DMS 273 treated with DMSO at 0.1 percent for 48 hours (cell line): ENCODE measurements at places on chromosomes 7 and 10.

GRCh38 chr7:36490419-36490830 is 100.8 kb downstream of the ANLN start:
- no peak for DNase-seq

DNA sequence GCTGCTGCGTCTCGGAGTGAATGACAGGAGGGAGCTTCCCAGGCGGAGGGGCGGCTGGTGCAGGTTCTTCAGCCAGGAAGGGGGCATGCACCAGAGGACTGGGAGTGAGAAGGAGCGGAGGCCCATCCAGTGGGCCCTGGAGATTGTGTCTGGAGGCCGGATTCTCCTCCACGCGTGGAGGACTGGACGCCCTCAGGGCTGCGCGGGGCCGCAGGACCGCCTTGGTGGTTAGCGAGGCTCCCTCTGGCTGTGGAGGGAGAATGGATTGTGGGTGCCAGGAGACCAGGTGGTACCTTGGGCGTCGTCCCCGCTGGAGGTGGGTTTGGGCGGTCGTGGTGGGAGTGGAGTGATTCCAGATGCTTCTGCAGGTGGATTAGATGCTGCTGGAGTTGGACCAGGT is 68.9 kb downstream of the ELFN1 start:
- no peak for DNase-seq

DNA sequence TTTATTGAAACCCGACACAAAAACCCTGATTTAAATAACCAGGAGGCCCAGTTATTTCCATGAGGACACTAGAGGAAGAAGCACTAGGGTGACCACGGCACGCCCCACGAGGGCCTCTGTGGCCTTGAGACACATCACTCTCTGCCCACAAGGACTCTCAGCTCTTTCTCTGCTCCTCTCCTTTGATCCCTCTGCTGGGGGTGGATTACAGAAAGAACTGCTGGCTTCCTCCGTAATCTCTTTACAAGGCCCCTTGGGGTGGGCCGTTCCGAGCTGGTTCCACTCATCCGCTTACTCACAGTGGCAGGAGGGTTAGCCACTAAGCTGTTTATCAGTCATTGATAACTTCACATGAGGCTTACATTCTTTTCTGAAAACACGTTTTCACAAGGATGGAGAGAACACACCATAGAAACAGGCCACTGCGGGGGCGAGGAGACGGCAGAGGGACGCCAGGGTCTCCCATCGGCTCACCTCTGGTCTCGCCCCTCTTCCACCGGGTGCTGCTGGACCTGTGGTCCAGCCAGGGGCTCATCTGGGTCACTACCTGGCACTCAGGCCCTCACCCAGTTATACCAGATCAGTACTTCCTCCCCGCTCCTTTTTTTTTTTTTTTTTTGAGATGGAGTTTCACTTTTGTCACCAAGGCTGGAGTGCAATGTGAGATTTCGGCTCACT is 17.6 kb upstream of the PFKFB3 start:
- no peak for DNase-seq

- no peak for DNase-seq
Measured at GRCh38 chr7:95467912-95468607, 17.7 kb upstream of the ASB4 start.

- no peak for DNase-seq
Measured at GRCh38 chr10:17203416-17203815, 1.9 kb upstream of the TRDMT1 start.

GRCh38 chr7:8214244-8214824 is 47.6 kb downstream of the ICA1 start:
- DNase-seq: no peak

GRCh38 chr7:111324228-111324627 is 233.3 kb downstream of the LRRN3 start:
- no peak for DNase-seq

- DNase-seq: no peak
Measured at GRCh38 chr7:150924369-150924781, 53.7 kb downstream of the KCNH2 start.

- no peak for DNase-seq
Measured at GRCh38 chr10:106935978-106936451, 228.5 kb downstream of the SORCS1 start.

DNA sequence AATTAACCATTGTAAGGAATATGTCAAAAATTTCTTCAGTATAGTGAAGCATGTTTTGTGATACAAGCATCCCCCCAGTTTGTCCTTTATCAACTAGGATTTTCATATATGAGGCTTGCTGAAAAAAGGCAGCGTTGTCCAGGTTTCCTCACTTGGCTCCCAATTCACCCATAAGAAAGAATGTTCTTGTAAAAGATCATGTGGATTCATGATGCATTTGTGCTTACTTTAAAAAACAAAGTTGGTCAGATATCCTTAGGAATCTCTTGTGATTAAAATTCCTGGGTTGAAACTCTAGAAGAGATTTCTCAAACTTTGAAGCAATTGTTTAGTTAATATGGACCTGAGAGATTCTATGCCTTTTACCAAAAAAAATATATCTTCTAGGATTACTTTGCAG is 181.8 kb downstream of the KIAA1217 start:
- no peak for DNase-seq

GRCh38 chr7:114835861-114836260 is 86.0 kb upstream of the MDFIC start:
- DNase-seq: no peak

GRCh38 chr10:78473006-78473405 is 439.3 kb downstream of the RPS24 start:
- DNase-seq: no peak

- no peak for DNase-seq
Measured at GRCh38 chr10:111298031-111298430, 221.2 kb downstream of the ADRA2A start.

DNA sequence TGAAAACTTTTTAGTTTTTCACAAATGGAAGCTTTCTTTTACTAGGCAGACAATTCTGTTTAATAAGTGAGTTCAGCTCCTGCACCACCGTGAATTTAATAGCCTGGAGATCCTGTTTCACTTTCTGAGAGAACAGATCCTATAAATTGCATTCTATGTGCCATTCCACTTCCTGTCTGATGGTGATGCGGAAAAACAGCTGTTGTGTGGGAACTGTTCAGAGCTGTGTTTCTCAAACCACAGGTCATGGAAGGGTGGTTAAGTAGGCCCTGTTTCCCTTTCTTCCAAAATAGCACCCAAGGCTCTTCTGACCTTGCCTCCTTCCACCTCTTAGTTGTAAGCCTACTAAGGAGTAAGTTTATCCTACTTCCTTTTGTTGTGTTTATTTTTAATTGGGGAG is 97.2 kb upstream of the DKK1 start:
- DNase-seq: peak; percentile 8

- DNase-seq: no peak
Measured at GRCh38 chr7:130288829-130289228, 4.1 kb upstream of the CPA4 start.
